ENCODE measurements at places on chromosomes 11 and 22. TPM values are rescaled to one million over a fixed set of nuclear protein-coding genes. Genes with fewer than 3 reads are reported as not detected.

GRCh38 chr11:61273178-61274078 lies 21.7 kb downstream of the VWCE start:
- no peak for DNase-seq
- H3K27ac ChIP-seq = no peak overlapping the region
- H3K27me3 ChIP-seq = no peaks in the 10 kb centered on the region
- H3K4me3 ChIP-seq = no peak overlapping the region
- H3K36me3 ChIP-seq = no peaks in the 10 kb centered on the region

DNA sequence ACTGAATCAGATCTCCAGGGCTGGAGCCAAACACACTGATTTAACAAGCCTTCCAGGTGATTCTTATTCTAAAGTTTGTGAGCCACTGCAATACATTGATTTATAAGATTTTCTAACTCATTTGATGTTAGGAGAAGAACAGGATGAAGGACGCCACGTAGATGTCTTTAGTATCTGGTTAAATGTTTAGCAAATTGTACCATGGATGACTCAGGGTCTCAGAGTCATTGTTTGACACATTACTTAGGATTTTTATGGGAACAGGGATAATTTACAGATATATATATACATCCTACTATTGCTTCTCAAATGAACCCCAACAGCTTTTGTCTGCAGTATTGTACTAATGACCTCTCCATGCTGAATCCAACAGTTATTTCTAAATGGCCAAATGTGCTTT lies 143.1 kb upstream of the DDI1 start:
- no peaks in the 10 kb centered on the region for H3K27me3 ChIP-seq
- no peak overlapping the region for H3K4me3 ChIP-seq
- peaks cover 3% of the 10 kb centered on the region for H3K4me1 ChIP-seq
- H3K36me3 ChIP-seq = no peaks in the 10 kb centered on the region

- no peak overlapping the region for H3K27ac ChIP-seq
- H3K4me3 ChIP-seq = no peak overlapping the region
- no peaks in the 10 kb centered on the region for H3K36me3 ChIP-seq
Observed at GRCh38 chr11:76671626-76672309, 1.2 kb upstream of the LRRC32 start.

DNA sequence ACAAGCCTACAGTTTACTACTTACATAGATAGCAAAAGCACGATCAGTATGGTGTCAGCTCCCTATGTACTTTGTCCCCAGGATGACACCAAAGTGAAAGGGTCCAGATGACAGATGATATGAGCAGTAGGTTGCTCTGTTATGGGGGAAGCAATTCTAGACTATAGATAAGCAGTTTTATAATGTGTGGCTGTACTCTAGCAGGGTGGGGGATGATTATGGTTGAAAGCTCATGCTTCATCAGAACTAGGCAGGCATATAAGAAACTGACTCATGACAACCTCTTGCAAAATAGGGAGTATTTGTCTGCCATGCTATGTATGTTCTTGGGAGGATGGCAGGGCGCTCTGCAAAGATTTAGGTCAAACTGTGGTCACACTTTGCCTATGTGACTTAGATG lies 158.2 kb upstream of the ZBED5 start:
- H3K27ac ChIP-seq = no peak overlapping the region
- no peak for DNase-seq
- no peaks in the 10 kb centered on the region for H3K4me1 ChIP-seq
- no peak overlapping the region for H3K4me3 ChIP-seq

DNA sequence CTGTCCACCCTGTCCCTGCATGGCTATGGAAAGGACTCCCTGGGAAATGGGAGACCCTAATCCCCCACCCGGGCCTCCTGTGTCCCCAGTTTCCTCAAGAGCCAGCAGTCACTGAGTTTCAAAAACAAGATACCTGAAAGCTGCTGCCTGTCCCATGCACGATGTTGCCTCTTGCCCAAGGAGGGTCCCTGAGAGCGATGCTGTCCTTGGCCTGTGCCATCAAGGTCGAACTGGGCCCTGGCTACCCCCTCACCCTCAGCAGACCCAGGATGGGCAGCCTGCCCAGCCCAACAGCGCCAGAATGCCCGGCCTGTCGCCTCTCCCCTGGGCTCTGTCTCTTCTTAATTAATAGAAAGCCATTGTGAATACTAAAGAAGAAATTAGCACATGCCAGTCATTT lies 104.5 kb upstream of the LMO1 start:
- no peak overlapping the region for H3K4me3 ChIP-seq
- peak; percentile 51 for DNase-seq
- H3K27ac ChIP-seq = no peak overlapping the region
- no peaks in the 10 kb centered on the region for H3K27me3 ChIP-seq
- H3K36me3 ChIP-seq = no peaks in the 10 kb centered on the region

DNA sequence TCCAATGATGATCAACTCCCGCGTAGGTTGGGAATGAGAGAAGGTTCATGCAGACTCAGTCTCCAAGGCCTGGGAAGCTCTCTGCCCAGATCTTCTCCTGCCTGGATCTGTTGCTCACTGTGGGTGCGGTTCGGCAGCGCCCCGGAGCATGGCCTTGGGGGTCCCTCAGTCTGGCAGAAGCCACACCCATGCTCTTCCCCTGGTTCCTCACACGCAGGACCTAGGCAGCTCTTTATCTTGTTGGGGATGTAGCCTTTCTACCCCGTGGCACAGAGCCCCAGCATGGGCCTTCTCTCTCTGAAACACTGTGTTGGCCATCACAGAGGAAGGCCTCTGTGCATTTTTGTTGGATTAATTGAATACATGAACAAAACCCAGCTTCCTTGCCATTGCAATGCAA lies 1461.6 kb downstream of the BRD1 start:
- no peak for DNase-seq
- H3K36me3 ChIP-seq = no peaks in the 10 kb centered on the region
- no peak overlapping the region for H3K4me3 ChIP-seq
- peaks cover 13% of the 10 kb centered on the region for H3K4me1 ChIP-seq
- H3K27me3 ChIP-seq = no peaks in the 10 kb centered on the region

GRCh38 chr11:35061516-35062440 lies 77.2 kb upstream of the CD44 start:
- DNase-seq = no peak
- no peaks in the 10 kb centered on the region for H3K36me3 ChIP-seq
- no peak overlapping the region for H3K27ac ChIP-seq
- no peaks in the 10 kb centered on the region for H3K27me3 ChIP-seq
- no peak overlapping the region for H3K4me3 ChIP-seq

- no peak overlapping the region for H3K27ac ChIP-seq
- no peak for DNase-seq
- no peaks in the 10 kb centered on the region for H3K36me3 ChIP-seq
Observed at GRCh38 chr11:57781529-57781943, 19.9 kb downstream of the CTNND1 start.

- H3K36me3 ChIP-seq = no peaks in the 10 kb centered on the region
- no peak overlapping the region for H3K27ac ChIP-seq
- H3K27me3 ChIP-seq = no peaks in the 10 kb centered on the region
- no peaks in the 10 kb centered on the region for H3K4me1 ChIP-seq
Observed at GRCh38 chr11:30255637-30256036, 24.8 kb downstream of the FSHB start.

- H3K27ac ChIP-seq = no peak overlapping the region
- DNase-seq = peak; percentile 69
- no peaks in the 10 kb centered on the region for H3K27me3 ChIP-seq
- H3K4me3 ChIP-seq = no peak overlapping the region
Observed at GRCh38 chr22:39208013-39208680, 36.6 kb downstream of the PDGFB start.

DNA sequence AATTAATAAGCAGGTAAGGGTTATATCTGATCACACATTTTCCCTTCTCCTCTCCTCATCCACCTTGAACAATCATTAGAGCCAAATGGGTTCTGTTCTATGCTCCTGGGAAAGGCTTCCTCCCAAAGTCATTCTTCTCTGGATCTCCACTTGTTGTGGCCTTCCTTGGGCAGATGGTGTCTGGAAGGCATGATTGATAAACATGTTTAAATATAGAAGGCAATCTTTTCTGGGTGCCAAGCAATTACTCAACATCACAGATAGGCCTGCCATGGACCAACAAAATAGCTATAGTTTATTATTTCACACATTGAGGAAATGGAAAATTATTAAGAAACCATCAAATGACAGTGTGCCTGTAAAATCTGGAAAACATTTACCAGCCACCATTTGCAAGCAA lies 73.5 kb downstream of the KCNA4 start:
- no peaks in the 10 kb centered on the region for H3K4me1 ChIP-seq
- no peak overlapping the region for H3K4me3 ChIP-seq
- H3K27ac ChIP-seq = no peak overlapping the region
- H3K27me3 ChIP-seq = no peaks in the 10 kb centered on the region
- H3K36me3 ChIP-seq = no peaks in the 10 kb centered on the region
- DNase-seq = no peak

- no peak overlapping the region for H3K27ac ChIP-seq
- H3K27me3 ChIP-seq = no peaks in the 10 kb centered on the region
- no peaks in the 10 kb centered on the region for H3K36me3 ChIP-seq
- no peak for DNase-seq
- no peaks in the 10 kb centered on the region for H3K4me1 ChIP-seq
Observed at GRCh38 chr11:117913736-117914397, 15.3 kb downstream of the TMPRSS13 start.

The IGLL1 gene
- not detected for total RNA-seq

The MMP7 gene
- total RNA-seq = not detected

The KIAA0930 gene
- 38.0 TPM for total RNA-seq

The BDNF gene
- total RNA-seq = 0.20 TPM

The MOGAT2 gene
- total RNA-seq = not detected

The YAP1 gene
- 34.4 TPM for total RNA-seq

The TREH gene
- not detected for total RNA-seq

The KRTAP5-8 gene
- not detected for total RNA-seq
